ENCODE measurements at places on chromosomes 12 and 14.
A peak's percentile ranks its signal among the peaks of the same experiment; 100 is the strongest.

- DNase-seq = no peak
Measured at GRCh38 chr12:14843425-14843887, at the start of gene ART4. TSS of gene ART4 (minus strand) at chr12:14843526. CDS start at chr12:14843113, 413 bp downstream.

DNA sequence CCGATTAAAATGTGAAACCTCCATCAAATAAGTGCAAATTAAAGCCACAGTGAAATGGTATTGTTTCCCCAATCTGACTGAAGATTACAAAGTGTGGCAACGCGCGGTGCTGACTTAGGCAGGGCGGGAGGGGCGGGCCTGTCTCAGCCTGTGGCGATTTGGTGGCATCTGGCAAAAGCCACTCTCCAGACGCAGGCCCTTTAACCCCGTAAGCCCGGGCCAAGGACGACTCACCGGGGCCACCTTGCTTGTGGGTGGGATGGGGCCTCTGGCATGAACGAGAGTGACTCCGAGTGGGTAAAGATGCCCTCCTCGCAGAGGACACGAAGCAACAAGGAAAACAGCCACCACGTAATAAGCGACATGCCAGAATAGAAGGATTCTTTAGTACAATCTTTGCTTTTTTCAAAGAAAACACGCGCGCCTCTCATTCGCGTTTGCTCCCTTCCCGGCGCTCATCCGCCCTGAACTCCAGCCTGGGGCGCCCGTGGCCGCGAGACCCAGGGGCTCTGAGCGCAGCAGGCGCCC is 815 bp downstream of the DEGS2 start:
- no peak for DNase-seq

- no peak for DNase-seq
Measured at GRCh38 chr12:88418856-88419497, 161.3 kb downstream of the KITLG start.

- DNase-seq = no peak
Measured at GRCh38 chr14:105100910-105101309, 35.7 kb upstream of the GPR132 start.

GRCh38 chr12:47744005-47744651 is 14.6 kb downstream of the RAPGEF3 start:
- no peak for DNase-seq

- DNase-seq = peak; percentile 81
Measured at GRCh38 chr14:54730156-54730961, 163.4 kb downstream of the SAMD4A start.

DNA sequence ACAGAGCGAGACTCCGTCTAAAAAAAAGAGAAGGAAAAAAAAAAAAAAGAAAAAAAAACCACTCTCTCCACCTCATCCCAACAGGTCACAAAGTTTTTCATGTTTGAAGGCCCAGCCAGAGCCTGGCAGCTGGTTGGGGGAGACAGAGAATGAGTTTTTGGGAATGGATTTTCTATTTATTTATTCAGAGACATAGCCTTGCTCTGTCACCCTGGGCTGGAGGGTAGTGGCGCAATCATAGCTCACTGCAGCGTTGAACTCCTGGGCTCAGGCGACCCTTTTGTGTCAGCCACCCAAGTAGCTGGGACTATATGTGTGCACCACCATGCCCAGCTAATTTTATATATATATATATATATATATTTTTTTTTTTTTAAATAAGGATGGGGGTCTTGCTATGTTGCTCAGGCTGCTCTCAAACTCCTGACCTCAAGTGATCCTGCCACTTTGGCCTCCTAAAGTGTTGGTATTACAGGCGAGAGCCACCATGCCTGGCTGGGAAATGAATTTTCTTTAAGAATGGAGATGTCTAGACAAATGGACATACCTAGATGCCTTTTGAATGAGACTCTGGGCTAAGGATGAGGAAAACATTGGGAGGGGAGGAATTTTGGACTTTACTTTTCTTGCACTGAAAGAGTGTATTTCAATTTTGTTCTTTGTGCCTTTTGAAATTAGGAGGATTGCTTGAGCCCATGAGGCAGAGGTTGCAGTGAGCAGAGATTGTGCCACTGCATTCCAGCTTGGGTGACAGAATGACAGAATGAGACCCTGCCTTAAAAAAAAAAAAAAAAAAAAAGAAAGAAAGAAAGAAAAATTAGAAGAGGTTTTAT is 16.9 kb upstream of the PPP1R1A start:
- DNase-seq = peak; percentile 13

GRCh38 chr14:61421212-61421923 is 100.0 kb downstream of the PRKCH start:
- DNase-seq = no peak

GRCh38 chr14:100692859-100693558 is 33.7 kb upstream of the DLK1 start:
- DNase-seq = no peak

- no peak for DNase-seq
Measured at GRCh38 chr12:94704452-94705306, 54.3 kb upstream of the TMCC3 start.

DNA sequence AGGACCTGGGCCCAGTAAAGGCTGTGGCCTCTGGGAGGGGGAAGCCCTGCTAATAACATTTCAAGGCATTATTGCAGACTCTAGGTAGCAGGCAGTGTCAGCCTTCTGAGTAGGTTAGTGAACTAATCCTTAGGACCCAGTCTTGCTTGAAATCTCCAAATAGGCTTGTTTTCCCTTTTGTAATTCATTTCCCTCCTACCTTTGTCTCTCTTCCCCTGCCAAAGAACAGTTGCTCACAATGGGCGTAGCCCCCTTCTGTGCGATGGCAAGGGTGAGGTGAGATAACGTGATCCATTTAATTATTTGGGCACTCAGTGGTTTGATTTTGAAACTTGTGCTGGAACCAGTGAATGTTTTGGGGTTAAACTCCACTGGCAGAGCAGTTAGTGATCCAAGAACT is 10.9 kb downstream of the PELI2 start:
- no peak for DNase-seq

- DNase-seq = no peak
Measured at GRCh38 chr12:57133013-57133569, 4.8 kb downstream of the LRP1 start.

GRCh38 chr12:68175557-68176061 is 16.1 kb upstream of the IFNG start:
- DNase-seq = no peak

DNA sequence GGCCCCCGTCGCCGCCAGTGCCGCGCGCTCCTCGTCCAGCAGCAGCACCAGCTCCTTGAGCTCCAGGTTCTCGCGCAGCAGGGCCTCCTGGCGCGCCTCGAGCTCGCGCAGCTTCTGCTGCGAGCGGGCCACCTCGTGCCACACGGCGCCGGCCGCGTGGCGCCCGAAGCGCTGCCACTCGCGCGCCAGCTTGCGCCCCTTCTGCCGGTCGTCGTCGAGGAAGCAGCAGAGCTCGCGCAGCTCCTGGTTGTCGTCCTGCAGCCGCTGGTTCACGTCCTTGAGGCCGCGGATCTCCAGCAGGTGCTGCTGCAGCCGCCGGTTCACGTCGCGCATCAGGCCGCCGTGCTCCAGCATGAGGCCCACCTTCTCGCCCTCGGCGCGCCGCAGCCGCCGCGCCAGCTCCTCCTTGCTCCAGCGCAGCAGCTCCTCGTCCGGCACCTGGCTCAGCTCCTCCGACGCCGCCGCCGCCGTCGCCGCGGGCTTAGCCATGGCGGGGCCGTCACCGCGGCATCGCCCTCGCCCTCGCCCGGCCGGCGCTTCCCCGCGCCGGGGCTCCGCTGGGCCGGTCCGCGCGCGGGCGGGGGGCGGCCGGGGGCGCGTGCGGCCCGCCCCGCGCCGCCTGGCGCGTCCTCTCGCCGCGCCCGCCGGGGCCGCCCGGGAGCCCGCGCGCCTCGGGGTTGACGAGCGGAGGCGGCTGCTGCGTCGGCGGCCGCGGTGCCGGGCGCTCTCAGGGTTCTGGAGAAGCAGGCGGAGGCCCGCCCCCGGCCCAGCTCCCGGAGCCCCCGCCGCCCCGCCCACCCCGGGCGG is at the start of gene CCDC85C:
CCDC85C (minus strand) TSS at position 737 of the 807 bp plus-strand sequence; CDS start at position 489, 248 bp downstream.
- DNase-seq = no peak

DNA sequence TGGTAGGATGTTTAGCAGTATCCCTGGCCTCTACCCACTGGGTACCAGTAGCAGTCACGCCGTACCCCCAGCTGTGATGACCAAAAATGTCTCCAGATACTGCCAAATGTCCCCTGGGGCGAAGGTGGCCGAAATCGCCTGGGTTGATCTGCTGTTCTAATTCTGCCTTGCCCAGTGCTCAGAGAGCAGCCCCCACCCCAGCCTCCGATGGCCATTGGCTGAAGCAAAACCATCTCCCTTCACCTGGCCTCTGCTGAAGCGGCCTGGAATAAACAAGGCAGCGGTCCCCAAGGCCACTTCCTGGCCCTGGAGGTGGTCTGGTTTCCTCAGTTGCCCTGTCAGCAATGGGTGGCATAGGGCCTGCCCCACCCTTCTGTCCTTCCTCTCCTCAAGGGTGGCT is 298.4 kb downstream of the CACNA1C start:
- no peak for DNase-seq

- no peak for DNase-seq
Measured at GRCh38 chr14:76580399-76580798, 180.9 kb upstream of the VASH1 start.

- DNase-seq = peak; percentile 84
Measured at GRCh38 chr14:100296106-100296651, 10.1 kb downstream of the SLC25A29 start.

- DNase-seq = no peak
Measured at GRCh38 chr12:81137801-81138200, 59.9 kb downstream of the ACSS3 start.

DNA sequence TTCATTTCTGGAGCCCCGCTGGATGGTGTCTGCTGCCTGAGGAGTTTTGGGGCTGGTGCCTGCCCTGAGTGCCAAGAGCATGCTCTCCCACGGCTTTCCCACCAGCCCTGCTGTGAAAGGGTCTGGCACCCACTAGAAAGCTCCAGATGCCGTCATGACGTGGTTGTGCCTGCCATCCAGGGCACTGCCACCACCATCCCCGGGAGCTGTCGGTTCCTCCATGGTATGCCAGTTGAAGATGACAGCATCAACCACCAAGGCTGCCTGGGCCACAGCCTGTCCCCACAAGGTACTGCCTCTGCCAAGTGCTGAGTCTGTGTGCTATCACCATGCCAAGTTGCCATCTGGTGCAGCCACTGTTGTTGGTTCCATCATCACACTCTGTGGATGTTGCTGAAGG is 85.9 kb downstream of the TTC8 start:
- no peak for DNase-seq

GRCh38 chr12:9784326-9784725 is 23.6 kb upstream of the CD69 start:
- DNase-seq = no peak

DNA sequence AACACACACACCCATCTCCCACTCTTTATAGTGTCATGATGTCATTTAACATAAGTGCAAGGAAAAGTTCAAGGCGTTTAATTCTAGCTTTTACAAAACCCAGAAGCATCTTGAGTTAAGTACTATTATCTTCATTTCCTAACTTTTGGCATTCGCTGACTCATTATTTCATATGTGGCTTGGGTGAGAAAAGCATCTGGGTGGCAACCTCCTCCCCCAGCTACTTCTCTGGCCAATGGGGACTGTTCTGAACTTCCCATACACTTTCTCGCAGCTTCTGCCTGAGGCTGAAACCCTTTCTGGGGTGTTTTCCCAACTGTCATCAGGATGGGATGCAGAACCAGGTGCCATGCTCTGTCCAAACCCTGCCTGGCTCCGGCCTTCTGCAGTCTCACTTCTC is 2.8 kb upstream of the MARK3 start:
- DNase-seq = peak; percentile 62

GRCh38 chr12:77941401-77941800 is 110.7 kb downstream of the NAV3 start:
- no peak for DNase-seq

DNA sequence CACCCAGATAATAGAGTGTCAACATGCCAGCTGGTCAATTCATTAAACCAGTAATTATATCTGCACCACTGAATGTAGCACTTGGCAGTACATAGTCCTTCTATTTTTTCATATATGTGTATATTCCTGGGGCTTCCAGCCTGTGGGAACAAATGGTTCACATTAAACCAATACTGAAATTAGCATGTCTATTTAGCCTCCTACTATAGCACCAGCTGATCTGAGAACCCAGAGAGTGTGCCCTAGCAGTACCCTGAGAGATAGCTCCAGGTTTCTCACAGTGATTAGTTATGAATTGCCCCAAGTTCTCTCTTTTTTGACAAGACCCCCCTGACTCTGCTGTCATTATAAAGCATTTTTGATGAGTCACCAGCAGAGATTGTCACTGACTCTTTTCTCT is 1097.3 kb upstream of the FLRT2 start:
- DNase-seq = no peak

DNA sequence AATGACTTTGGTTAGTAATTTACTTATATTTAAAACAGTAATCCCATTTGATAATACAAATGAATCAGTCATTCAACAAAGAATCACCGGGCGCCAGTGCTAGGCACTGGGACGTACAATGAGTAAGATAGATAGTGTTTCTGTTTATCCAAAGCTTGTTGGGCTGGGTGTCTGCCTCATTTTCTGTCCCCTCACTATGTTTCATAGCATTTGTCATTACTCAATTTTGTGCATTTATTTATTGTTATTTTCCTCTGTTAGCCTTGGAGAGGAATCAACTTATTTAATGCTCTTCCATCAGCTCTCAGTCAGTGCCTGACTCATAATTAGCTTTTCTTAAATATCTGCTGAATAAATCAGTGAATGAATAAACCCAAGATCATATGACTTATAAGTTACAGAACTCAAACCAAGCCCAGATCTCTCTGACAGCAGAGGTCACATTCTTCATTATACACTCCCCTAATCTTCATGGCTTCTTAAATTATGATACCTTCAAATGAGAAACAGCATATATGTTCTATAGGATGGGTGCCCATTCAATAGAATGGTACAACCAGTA is 86.2 kb downstream of the TSPAN8 start:
- no peak for DNase-seq

DNA sequence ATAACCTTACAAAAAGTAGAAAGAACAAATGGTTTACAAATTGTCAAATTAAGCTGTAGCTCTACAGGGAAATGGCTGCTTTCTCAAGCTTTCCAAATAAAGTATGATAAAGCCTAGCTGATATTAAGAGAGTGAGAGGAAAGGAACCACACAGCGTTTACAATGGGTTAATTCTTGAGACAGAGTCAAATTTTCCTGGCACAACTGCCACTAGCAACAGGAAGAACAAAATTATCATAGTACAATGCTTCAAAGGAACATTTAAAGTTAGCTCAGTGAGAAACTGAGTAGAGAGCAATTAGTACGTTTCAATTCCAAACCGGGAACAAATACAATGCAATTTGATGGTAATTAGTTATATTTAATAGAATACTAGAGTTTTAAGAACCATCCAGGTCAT is 116.0 kb downstream of the PPP1R12A start:
- DNase-seq = no peak

Data from MV-4-11 (cell line).